MG63 (cell line): ENCODE measurements at places on chromosomes 4 and X. TPM values are rescaled to one million over a fixed set of nuclear protein-coding genes. Genes with fewer than 3 reads are reported as not detected.

DNA sequence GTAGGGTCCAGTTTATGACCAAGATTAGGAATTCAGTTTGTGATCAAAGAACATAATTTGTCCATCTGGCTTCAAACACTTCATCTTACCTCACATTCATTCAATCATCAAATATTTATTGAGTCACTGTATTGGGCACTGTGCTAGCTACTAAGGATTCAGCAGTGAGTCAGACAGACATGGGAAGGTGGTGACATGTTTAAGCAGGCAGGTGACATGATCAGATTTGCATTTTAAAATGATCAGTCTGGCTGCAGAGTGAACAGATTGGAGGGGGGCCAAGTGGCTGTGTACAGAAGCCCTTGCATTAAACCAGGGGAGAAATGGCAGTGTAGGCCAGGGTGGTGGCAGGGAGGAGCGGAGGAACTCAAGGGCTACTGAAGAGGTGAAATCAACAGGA, 25.1 kb upstream of the APLN start:
- DNase-seq, result no peak

The DCHS2 gene
- under 0.01 and 0.07 TPM in 2 replicates for total RNA-seq

DNA sequence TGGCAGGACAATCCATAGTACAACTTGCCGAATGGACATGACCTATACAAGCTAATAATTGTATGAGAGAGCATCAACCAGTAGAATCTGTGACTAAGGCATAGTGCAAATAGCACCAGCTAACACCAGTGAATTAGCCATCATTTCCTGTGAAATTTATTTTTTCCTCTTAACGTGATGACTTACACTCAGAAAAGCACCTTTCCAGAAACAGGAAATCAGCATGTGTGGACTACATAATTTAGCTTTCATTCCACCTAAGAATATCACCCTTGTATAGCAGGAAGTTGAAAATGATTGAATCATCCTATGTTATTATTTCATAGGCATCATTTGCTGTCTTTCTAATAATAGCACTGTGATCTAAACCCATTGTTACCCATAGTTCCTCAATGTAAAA, 1393.4 kb upstream of the PCDH7 start:
- DNase-seq, result no peak

The GIMD1 gene
- total RNA-seq, result not detected in 2 replicates

DNA sequence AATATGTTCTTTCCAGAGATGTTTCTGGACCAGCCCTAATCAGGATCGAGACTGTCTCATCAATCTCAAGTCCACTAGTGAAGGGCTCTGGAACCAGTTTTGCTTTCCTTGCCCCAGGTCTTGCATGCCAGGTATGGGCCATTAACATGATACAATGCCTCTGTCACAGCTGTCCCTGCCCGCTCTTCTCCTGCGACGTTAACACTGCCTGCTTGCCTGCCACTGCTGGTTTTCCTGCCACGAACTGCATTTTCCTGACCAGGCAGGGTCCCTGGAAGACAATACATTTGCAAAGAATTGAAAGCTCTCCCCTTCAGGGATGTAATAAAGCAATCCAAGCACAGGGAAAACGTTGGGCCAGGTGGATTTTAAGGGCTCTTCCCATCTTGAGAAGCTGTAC, 200.3 kb downstream of the MID1 start:
- DNase-seq, result no peak

DNA sequence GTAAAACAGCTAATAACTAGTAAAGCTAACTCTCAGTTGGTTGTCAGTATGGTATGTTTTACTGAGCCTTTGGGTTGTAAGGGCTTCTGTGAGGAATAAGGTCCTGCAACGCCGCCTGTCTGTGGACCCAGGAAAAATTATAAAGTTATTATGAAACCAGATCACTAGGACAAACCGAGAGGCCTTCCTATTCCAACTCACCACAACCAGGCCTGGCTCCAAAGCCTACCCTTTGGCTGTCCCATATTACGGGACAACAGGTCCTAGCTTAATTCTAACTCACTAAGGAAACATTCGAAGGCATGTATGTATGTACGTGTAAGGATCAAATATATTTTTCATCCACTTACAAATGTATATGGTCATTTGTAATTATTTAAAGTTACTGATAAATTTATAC, 1.4 kb downstream of the ANKRD17 start:
- peak; percentile 52 for DNase-seq

The FAT1 gene
- 6.4 and 10.6 TPM in 2 replicates for total RNA-seq

- no peak for DNase-seq
Observed at GRCh38 chrX:118211891-118212816, 95.5 kb upstream of the KLHL13 start.

The ZMAT1 gene
- total RNA-seq, result not detected in 2 replicates

GRCh38 chrX:16687514-16687913, 25.0 kb downstream of the CTPS2 start:
- DNase-seq, result no peak

The PRDX4 gene
- total RNA-seq, result 554 and 568 TPM in 2 replicates

The NEIL3 gene
- 36.3 and 41.0 TPM in 2 replicates for total RNA-seq

The CNKSR2 gene
- 0.07 TPM in 1 of 2 replicates, not detected in the other for total RNA-seq

GRCh38 chrX:39958850-39959249, 138.9 kb downstream of the BCOR start:
- DNase-seq, result no peak

The G6PD gene
- total RNA-seq, result 50.4 and 61.8 TPM in 2 replicates

DNA sequence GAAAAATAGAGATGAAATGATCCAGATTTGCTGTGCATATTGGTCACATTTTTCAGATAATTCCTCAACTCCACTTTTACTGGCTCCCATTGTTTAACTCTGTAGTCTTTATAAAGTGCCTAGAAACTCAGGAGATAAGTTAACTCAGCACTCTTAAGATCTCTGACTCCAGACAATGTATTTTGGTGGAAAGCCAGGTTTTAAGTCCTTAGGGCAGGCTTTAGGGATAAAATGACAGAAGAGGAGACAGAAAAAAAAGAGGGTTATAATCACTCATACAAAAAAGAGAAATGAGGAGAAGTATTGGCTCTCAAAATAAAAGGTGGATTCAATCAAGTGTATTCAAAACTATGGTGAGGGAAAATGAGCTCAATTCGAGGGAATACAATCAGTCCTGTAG, 674.8 kb upstream of the INTU start:
- no peak for DNase-seq
